ENCODE measurements at places on chromosomes 7 and 10. TPM values are rescaled to one million over a fixed set of nuclear protein-coding genes. Genes with fewer than 3 reads are reported as not detected.

GRCh38 chr7:159056737-159057136, 87.9 kb downstream of the VIPR2 start:
- no peak overlapping the region for H3K27ac ChIP-seq
- no peak for DNase-seq
- H3K4me1 ChIP-seq: no peaks in the 10 kb centered on the region
- H3K4me3 ChIP-seq: no peak overlapping the region
- H3K36me3 ChIP-seq: no peaks in the 10 kb centered on the region

- no peak overlapping the region for H3K27ac ChIP-seq
- H3K27me3 ChIP-seq: no peaks in the 10 kb centered on the region
Observed at GRCh38 chr10:80471715-80472233, 17.7 kb downstream of the TSPAN14 start.

DNA sequence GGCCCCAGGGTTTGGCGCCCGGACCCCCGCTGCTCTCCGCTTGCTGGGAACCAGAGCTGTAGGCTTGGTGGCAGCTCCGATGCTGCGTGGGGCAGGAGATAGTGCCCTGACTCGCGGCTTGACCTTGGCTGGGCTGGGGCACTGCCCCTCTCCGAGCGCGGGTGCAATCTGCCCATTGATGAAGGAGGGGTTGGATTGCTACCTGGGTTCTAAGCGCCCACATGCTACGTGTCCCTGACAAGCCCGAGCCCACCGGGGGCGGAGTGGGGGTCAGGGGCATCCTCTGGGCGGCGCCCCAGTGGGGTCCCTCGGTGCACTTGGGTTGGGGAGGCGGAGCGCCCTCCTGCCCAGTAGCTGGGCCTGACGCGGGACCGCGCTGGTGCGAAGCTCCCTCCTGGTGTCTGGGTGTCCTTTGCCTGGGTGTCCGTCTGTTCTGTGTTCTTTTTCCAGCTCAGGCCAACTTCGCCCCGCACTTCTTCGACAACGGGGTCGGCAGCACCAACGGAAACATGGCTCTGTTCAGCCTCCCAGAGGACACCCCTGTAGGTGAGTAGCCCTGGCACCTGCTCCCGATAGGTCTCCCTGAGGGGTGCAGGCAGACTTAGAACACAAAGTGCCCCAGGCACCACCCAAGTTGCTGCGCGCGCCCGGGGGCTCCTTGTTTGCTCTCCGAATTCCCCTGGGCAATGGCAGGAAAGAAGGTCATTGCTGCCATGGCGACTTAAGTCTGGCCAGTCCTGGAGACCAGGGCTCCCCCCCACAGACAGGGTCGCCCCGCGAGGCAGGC, 900 bp downstream of the CDHR1 start:
- no peak overlapping the region for H3K27ac ChIP-seq
- H3K36me3 ChIP-seq: no peaks in the 10 kb centered on the region
- no peak for DNase-seq
- no peak overlapping the region for H3K4me3 ChIP-seq
- no peaks in the 10 kb centered on the region for H3K4me1 ChIP-seq

DNA sequence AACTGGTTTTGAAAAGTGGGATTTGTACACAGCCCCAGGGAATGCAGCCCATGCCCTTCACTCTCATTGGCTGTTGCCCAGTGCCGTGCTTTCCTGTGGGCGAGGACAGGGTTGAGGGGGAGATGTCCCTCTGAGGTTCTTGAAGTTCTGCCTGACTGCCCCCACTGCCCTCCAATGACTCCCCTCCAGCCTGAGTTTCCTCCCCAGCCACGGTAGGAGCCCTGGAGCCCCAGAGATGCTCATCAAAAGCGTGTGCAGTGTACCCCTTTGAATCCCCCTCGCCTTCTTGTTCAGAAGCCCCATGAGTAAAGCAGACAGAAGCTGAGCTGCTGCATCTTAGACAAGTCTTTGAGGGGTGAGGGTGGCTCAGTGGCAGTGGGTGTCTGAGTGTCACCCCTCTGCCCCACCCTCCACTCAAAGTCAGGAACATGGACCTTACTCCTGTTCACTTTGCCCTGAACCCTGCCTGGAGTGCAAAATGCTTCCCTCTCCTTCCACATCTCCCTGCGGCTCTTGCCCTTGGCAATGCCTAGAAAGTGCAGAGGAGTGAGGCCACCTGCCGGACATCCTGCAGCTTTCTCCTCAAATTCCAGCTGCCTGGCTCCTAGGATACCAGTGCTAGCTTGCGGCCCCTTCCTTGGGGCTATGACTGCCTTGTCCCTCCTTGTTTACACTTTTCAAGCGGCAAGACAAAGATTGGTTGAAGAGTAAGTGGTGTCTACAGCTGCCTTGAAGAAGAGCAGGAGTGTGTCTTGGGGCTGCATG, 19.9 kb downstream of the FAM241B start:
- H3K36me3 ChIP-seq: no peaks in the 10 kb centered on the region
- H3K4me3 ChIP-seq: no peak overlapping the region
- no peaks in the 10 kb centered on the region for H3K4me1 ChIP-seq
- H3K27me3 ChIP-seq: peaks cover 2% of the 10 kb centered on the region
- no peak overlapping the region for H3K27ac ChIP-seq

DNA sequence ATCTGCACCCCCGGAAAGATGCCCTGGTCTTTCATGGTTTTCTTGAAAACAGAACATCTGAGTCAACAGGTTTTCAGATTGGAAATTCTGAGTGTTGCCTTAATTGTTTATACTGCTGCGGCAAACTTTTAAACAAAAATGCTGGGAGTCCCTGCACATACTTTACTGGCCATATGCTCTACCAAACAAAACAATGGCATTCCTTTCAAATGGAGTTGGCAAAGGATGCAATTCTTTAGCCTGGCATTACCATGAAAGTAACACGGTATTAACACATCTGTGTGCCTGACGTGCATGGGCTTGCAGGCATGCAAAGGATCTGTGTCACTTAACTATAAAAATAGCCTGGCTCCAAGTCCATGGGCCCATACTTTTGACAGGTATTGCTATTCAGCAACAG, 4.2 kb downstream of the INHBA start:
- H3K36me3 ChIP-seq: peaks cover 2% of the 10 kb centered on the region
- DNase-seq: peak; percentile 81
- H3K4me1 ChIP-seq: peaks cover 10% of the 10 kb centered on the region
- peak overlapping the region; percentile 88 for H3K4me3 ChIP-seq
- peak overlapping the region; percentile 88 for H3K27ac ChIP-seq
- H3K27me3 ChIP-seq: no peaks in the 10 kb centered on the region

- H3K27ac ChIP-seq: peak overlapping the region; percentile 98
- H3K4me1 ChIP-seq: peaks cover 10% of the 10 kb centered on the region
- DNase-seq: peak; percentile 57
- peaks cover 2% of the 10 kb centered on the region for H3K36me3 ChIP-seq
- H3K27me3 ChIP-seq: no peaks in the 10 kb centered on the region
- H3K4me3 ChIP-seq: peak overlapping the region; percentile 88
Observed at GRCh38 chr7:26199301-26200037, 1.1 kb downstream of the HNRNPA2B1 start.

DNA sequence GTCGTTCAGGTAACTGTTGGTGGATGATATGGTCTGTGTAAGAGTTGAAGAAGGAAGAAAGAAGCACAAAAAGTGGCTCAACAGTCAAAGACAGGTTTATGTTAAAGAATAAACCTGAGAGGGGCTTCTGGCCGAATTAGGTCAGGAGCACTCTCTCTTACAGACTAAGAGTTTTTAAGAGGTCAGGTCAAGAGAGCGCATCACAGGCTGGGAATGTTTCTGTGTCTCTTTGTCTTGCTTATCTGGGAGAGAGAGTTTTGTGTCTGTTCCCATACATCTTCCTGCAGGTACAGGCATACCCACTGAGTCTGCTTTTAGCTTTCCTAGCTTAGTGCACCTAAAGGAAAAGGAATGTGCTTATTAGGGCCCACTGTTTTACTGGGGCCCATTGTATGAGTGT, 22.2 kb upstream of the PRPF18 start:
- DNase-seq: no peak
- no peak overlapping the region for H3K4me3 ChIP-seq
- H3K27me3 ChIP-seq: no peaks in the 10 kb centered on the region
- no peaks in the 10 kb centered on the region for H3K4me1 ChIP-seq
- no peaks in the 10 kb centered on the region for H3K36me3 ChIP-seq

GRCh38 chr10:18501629-18502028, 149.8 kb downstream of the NSUN6 start:
- no peak overlapping the region for H3K27ac ChIP-seq
- DNase-seq: no peak
- H3K4me1 ChIP-seq: peaks cover 2% of the 10 kb centered on the region
- no peaks in the 10 kb centered on the region for H3K36me3 ChIP-seq

- no peaks in the 10 kb centered on the region for H3K27me3 ChIP-seq
- H3K27ac ChIP-seq: peak overlapping the region; percentile 49
- H3K36me3 ChIP-seq: no peaks in the 10 kb centered on the region
- H3K4me1 ChIP-seq: peaks cover 14% of the 10 kb centered on the region
- DNase-seq: peak; percentile 35
Observed at GRCh38 chr7:47148536-47149207, 433.2 kb downstream of the TNS3 start.

GRCh38 chr7:38822549-38822948, 86.4 kb downstream of the VPS41 start:
- H3K36me3 ChIP-seq: no peaks in the 10 kb centered on the region
- no peak overlapping the region for H3K4me3 ChIP-seq
- H3K27ac ChIP-seq: no peak overlapping the region
- DNase-seq: peak; percentile 42
- H3K27me3 ChIP-seq: no peaks in the 10 kb centered on the region

DNA sequence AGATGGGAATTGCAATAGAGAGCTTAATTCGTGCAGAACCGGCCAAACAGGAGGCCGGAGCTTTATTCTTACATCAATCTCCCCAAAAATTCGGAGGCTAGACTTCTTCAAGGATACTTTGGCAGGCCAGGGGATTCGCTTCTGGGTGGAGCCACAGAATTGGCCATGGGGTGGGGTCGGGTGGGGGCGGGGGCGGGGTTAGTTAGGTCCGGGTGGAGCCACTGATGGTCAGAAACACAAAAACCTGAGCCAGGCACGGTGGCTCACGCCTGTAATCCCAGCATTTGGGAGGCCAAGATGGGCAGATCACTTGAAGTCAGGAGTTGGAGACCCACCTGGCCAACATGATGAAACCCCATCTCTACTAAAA, 87.5 kb downstream of the SEPTIN14 start:
- no peak overlapping the region for H3K27ac ChIP-seq
- no peaks in the 10 kb centered on the region for H3K36me3 ChIP-seq
- no peaks in the 10 kb centered on the region for H3K4me1 ChIP-seq

The ANKRD16 gene
- total RNA-seq: 9.9 TPM

The OGA gene
- total RNA-seq: 193 TPM
